ENCODE measurements at places on chromosomes 2 and 18.

DNA sequence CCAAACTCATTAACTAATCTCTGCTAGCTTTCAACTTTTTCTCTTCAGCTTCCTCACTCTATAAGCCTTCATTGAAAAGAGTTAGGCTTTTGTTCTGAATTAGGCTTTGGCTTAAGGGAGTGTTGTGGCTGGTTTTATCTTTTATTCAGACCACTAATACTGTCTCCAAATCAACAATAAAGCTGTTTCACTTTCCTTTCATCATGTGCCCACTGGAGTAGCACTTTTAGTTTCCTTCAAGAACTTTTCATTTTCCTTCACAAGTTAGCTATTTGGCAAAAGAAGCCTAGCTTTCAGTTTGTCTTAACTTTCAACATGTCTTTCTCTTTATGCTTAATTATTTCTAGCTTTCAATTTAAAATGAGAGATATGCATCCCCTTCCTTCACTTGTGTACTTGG is 271.7 kb upstream of the FSIP2 start:
- no peak for DNase-seq

DNA sequence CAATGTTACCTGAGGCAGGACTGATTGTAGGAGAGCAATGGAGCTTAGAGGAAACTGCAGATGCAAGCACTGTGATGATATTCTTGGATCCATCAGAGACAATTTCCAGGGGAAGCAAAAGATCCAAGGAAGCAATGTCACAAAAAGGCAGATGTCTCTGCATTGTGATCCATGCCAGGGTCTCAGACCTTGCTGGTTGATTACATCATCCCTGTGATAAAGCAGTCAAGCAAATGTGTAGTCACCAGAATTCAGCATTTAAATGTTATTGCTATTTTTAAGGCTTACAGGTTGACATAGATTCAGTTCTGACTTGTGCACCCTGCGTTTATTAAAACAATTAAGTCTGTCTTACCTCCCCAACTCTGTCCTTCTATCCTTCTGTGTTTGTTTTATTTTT is 56.8 kb upstream of the CCDC85A start:
- DNase-seq, result no peak

DNA sequence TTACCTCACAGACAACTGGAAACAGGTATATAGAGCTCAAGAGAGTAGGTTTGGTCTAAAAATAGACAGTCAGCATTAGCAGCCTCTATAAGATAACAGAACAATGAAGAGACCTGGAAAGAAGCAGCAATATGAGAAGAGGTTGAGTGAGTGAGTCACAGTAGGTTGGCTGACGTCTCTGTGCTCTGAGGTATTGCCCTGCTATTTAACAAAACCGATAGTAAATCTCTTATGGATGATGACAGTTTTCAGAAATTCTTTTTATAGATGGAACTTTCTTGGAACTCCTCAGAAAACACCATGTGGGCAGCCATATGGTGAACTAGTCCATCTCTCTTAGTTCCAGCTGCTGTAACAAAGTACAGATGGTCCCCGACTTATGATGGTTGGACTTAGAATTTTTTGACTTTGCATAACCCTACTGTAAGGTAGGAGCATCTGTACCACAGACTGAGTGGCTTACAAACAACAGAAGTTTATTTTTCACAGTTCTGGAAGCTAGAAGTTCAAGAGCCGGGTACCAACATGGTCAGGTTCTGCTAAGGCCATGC is 123.5 kb downstream of the MBD2 start:
- peak; percentile 61 for DNase-seq

DNA sequence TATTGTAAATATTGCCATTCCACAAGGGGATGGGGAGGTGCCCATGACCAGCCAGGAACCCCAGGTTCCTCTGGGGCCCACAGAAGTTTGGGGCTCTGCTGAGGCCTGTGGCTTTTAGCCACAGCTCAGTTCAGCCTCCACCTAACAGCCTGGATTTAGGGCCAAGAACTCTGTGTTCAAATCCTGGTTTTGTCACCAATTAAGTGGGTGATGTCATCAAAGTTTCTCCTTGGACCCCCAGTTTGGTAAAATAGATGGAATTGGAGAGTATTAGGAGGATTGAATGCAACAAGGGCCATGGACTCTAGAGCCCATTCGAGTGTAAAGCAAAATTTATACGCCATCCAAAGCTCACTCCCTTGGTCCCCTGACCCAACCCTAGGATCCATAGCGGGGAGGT is 3.2 kb upstream of the FEV start:
- no peak for DNase-seq

DNA sequence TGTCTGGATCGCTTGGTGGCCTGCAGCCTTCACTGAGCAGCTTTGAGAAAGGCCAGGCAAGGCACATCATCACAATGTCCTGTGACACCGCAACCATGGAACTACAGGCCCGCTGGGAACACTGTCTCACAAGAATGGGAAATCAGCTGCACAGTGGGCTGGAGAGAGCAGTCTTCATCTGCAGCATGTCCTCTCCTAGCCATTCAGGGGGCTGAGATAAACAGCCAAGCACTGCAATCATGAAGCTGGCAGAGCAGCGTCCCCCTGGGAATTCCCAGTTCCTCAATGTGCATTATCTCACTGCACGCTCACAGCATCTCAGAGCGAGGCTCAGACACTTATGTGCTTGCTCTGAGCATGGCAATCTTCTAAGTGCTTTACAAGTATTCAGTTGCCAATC is 1.9 kb downstream of the CMPK2 start:
- DNase-seq, result no peak

- no peak for DNase-seq
These were observed 72.1 kb upstream of the GULP1 start for GRCh38 chr2:188219541-188219940.

- DNase-seq, result no peak
These were observed 68.4 kb upstream of the CDCA7 start for GRCh38 chr2:173286153-173286809.

DNA sequence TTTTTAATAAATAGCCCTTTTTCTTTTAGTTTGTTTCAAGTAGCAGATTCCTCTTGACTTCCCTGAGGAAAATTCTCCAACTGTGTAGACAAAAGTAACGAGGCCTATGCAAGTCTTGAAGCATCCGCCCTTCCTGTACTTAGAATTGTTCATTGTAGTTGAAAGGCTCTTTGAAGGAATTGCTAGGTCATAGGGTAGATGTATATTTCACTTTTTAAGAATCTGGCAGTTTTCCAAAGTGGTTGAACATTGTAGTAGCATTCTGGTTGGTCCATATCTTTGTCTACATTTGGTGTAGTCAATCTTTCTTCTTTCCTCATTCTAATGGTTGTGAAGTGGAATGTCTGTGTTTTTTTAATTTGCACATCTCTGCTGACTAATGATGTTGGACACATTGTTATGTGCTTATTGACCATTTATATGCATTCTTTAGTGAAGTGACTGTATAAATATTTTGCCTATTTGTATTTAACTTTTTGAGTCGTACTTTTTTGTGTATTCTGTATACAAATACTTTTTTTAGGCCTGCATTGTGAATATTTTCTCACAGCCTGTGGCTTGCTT is 5.6 kb upstream of the SERPINB11 start:
- DNase-seq, result peak; percentile 42

DNA sequence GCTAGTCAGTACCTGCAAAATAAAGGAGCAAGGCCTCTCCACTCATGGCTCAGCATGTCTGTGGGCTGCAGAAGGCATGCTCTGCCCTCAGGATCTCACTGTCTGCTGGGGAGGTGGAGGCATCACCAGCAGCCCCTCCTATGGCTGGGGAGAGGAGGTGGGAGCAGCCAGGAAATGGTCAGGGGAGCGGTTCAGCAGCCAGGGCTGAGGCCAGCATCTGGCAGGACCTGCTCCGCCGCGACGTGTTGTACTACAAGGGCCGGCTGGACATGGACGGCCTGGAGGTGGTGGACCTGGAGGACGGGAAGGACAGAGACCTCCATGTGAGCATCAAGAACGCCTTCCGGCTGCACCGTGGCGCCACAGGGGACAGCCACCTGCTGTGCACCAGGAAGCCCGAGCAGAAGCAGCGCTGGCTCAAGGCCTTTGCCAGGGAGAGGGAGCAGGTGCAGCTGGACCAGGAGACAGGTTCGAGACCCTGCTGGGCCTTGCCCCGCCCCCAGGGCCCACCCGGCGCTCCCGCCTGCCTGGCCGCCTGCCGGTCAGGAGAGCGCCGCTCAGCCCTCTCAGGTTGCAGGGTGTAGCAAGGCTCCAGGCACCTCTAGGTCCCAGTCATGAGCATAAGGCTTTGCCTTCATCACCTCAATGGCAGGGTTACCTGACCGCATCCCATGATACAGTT is 49.0 kb downstream of the FAM168B start:
- DNase-seq, result no peak

DNA sequence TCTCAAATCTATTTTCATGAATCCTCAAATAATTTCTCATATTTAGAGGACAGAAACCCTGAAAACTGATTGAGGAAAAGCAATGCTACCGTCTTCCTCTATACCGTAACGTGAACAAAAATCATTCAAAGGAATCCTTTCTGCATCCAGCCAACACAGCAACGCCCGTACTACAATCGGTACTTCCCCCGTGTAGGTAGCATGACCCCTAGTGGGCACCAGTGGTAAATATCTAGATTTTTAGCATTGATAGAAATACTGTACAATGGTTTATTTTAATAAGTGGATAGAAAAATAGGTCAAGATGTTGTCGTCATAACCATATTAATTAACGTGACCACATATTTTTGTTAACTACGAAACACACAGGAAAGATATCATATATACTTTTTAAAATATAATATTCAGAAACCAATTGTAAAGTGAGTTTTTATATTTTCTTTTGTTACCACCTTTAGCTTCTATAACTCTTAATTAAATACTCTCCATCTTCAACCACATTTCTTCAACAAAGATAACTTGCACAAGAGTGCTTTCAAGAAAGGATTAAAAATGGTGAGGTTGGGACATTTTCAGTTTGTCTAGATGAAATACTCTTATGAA is 194.1 kb downstream of the SS18 start:
- peak; percentile 29 for DNase-seq

- DNase-seq, result no peak
These were observed 102.3 kb upstream of the ALPP start for GRCh38 chr2:232276084-232276732.

- no peak for DNase-seq
These were observed 149.8 kb downstream of the FAM210A start for GRCh38 chr18:13576598-13576997.

GRCh38 chr18:52716973-52717372 is 377.0 kb downstream of the DCC start:
- no peak for DNase-seq

DNA sequence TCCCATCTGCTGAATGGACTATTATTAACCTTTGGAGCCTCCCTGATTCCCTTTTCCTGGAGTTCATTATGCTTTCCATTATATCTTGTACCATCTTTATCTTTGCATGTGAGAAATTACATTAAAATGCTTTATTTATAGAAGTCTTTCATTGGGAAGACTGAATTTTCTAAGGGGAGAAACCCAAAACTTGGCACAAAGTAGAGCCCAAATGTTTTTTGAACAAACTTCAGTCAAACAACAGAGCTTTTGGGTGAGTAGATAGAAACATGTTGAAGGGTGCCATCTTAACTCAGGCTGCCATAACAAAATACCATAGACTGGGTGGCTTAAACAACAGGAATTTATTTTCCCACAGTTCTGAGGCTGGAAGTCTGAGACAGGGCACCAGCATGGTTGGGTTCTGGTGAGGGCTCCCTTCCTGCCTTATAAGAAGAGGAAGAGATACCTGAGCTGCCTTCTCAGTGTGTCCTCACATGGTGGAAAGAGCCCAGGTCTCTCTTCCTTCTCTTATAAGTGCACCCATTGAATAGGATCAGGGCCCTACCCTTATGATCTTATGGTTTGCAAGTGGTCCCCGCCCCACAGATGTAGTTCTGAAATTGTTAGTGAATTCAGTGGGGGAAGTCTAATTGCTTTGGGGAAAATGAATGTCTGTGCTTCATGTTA is 19.2 kb downstream of the RALB start:
- DNase-seq, result no peak

DNA sequence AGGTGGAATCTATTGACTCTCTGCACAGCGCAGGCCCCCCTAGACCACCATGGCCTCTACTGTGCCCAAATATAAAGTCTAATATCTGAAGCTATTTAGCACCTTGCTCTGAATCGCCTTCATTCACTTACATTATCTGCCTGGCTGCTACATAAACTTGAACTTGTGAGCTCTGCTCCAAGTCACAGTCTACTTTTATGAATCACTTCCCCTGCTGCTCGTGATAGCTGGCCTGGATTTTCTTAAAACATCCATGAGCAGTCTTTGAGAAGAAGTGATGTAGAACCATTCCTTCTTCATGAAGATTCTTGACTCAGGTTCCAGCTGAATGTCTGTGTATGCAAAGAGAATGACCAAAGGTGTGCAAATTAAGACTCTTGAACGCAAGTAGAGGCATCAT is 359.5 kb downstream of the RND3 start:
- no peak for DNase-seq

GRCh38 chr2:151315381-151315903 is 26.0 kb upstream of the NMI start:
- no peak for DNase-seq

GRCh38 chr2:94923196-94923595 is 52.0 kb downstream of the TEKT4 start:
- no peak for DNase-seq

DNA sequence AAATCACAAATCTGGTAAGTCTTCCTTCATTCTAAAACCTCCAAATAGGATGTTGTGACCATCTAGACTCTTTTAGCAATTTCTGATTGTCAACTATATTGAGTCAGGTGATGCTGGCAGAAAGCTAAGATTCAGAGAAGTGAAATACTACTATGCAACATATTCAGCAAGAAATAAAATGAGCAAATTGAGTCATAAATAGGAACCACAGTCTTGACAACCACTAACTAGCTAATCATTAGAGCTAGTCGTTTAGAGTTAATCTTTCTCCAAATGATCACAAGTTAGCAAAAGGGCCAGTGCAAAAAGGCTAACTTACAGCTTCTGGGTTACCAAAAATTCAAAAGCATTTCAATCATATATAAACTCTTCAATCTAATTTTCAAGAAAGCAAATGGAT is 54.5 kb downstream of the ROCK1 start:
- DNase-seq, result no peak

- DNase-seq, result no peak
These were observed 377.1 kb downstream of the CDH19 start for GRCh38 chr18:66226782-66227181.

GRCh38 chr2:38095996-38096861 is 20.3 kb upstream of the CYP1B1 start:
- DNase-seq, result peak; percentile 86

- DNase-seq, result no peak
These were observed 20.0 kb upstream of the ITGB6 start for GRCh38 chr2:160220026-160220425.

DNA sequence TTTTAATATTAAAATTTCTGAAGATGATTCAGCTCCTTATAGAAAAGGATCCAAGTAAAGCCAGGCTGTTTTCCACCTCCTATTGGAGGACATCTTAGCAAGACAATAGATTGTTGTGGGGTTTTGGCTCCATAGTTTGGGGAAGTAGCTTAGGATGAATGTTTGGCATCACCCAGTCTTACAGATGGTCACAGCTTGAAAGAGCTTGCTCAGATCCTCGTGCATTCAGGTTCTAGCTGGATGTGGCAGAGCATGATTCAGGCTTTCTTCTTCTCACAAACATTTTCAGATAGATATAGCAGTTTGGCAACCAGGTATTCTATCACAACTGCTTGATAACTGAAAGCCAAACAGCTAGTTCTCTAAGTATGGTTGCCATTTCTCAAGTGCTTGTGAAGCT is 23.6 kb upstream of the PDCL3 start:
- DNase-seq, result no peak

- no peak for DNase-seq
These were observed 49.8 kb downstream of the PMS1 start for GRCh38 chr2:189834059-189834458.

- DNase-seq, result no peak
These were observed 672.3 kb downstream of the ARHGAP15 start for GRCh38 chr2:143801561-143801960.

GRCh38 chr2:99624677-99625076 is 134.9 kb upstream of the REV1 start:
- DNase-seq, result no peak
